ENCODE measurements at places on chromosomes 13 and 19.

GRCh38 chr13:69168436-69168835, 939.2 kb upstream of the ATXN8OS start:
- no peak for DNase-seq

- DNase-seq: no peak
Measured at GRCh38 chr19:47998800-47999199, 4.4 kb downstream of the ELSPBP1 start.

GRCh38 chr13:26280822-26281221, 26.9 kb downstream of the CDK8 start:
- DNase-seq: peak; percentile 43

DNA sequence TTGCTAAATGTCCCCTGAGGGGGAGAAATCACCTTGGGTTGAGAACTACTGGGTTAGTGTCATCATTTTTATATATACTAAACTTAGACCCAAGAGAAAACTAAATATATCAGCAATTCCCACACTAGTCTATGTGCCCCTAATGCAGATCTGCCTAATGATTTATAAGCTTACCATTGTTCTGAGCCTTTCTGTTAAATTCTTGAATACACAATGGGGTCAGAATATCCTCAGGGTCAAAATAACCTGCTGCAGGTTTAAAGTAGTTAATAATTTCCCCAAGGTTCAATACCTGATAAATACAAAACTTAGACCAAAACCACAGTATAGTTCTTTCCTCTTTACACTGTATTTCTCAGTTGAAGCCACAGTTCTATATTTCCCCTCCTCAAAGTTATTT, 4.6 kb downstream of the VWA8 start:
- no peak for DNase-seq

- DNase-seq: peak; percentile 90
Measured at GRCh38 chr19:55452749-55453346, 8.6 kb downstream of the ISOC2 start.

- no peak for DNase-seq
Measured at GRCh38 chr13:105805892-105806627, 729.4 kb downstream of the EFNB2 start.

DNA sequence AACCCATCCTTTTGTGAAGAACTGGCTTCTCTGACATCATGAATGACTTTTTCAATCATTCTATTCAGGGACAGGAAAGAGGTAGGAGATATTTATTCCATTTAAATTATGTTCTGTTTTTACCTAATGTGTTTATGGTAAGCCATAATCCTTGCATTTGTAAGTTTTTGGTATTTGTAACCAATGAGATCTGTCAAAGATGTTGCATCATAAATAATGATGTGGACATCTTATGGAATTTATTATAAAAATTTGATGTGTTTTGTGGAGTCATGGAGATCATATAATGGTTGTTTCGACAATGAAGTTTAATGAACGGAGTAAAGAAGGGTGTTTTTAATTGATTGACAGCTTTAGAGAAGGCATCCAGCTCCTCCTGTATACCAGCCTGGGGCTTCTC, 67.6 kb downstream of the LMO7 start:
- no peak for DNase-seq

- DNase-seq: no peak
Measured at GRCh38 chr19:28184997-28185396, 1028.0 kb downstream of the UQCRFS1 start.

DNA sequence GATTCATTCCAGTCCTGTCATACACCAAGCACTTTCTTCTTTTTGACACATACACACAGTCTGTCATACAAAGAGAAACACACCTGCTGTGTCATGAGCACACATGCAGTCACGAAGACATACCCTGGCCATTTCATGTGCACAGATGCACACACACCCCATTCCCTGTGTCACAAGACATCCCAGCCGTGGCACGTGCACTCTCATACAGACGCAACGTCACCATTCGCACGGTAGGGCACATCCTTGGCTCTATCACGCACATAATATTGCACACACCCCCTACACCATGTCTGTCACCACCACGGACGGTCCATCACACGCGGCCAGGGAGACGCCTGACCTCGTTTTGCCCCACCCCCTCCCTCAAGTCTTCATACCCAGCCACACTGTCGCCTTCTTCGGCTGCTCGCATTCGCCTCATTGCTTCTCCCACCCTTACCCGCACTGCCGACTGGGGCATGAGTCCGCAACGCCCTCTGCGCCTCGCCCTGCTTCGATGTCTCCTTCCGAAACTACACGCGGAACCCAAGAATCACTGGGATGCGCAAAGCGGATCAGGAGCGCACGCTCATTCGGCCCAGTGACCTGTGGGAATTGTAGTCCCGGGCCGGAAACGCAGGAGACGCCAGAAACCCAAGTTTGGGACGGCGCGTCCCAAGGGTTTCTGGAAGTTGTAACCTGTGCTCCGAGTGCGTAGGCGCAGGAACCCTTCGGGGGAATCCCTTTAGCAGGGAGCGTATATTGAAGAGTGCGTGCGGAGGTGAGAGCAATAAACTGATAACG, 6.8 kb upstream of the ZNF283 start:
- DNase-seq: peak; percentile 53

DNA sequence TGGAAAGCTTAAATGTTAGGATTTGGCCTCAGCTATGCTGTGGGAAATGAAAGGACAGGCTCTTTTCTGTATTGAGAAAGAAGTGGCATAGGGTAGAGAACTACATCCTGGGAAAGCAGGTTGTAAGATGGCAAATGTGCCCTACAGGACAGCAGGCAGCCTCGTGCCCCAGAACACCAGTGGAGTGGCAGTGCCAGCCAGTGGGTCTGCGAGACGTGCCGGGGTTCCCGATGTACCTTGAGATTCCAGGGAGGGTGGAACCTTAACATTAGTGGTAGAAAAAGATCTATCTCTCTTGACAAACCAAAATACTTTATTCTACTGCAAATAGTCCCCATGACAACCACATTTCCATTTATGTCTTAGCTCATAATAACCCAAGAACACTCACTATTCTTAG, 42.7 kb downstream of the DCLK1 start:
- DNase-seq: no peak

DNA sequence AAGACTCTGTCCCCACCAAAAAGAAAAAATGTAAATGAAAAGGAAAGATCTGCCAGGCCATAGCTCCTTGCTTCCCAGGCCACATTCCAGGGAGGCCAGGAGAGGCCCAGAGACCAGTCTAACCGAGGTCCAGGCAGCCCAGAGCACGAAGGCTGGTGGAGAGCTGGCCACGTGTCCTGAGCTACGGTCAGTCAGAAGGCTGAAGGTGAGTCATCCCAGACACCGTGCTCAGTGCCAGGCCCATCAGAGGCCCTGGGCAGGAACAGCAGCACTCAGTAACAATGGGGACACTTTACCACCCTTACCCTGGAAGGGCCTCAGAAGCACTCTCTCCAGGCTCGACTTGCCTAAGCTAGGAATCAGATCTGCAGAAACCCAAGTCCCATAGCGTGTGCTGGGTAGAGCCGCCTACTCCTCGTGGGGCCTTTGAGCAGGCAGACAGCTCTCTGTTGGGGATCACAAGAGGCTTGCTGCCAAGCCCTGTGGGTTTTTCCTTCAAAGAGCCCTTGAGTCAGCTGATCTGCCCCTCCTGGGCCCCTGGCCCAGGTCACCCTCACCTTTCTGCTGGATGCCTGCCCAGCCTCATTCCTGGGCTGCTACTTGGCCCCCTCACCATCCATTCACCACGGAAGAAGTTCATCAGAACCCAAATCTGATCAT, 11.6 kb upstream of the DNMT1 start:
- DNase-seq: peak; percentile 64

GRCh38 chr19:55333870-55334269, 5.8 kb upstream of the KMT5C start:
- DNase-seq: no peak

- DNase-seq: no peak
Measured at GRCh38 chr13:100108913-100109507, 20.1 kb downstream of the PCCA start.

GRCh38 chr19:4444765-4445741, 12.5 kb downstream of the UBXN6 start:
- peak; percentile 52 for DNase-seq

GRCh38 chr13:111166882-111167675, 52.0 kb downstream of the ARHGEF7 start:
- no peak for DNase-seq

DNA sequence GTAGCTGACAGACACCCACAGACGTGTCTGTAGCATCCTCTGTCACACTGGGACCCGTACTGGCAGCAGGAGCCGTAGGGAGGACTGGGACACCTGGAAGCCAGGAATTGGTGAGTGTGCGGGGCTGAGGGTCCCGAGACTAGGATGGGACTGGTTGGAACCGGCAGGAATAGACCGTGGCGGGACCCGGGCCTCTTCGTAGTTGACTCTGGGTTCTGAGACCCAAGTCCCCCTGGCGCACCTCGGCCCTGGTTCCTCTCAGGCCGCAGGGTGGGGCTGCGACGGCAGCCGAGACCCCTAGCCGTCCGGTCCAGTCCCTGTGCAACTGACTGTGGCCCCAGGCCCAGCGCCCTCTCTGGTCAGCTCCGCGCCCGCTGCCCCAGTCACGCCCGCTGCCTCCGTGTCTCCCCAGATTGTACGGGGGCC, 64.7 kb downstream of the ZNF823 start:
- DNase-seq: no peak

- no peak for DNase-seq
Measured at GRCh38 chr19:12726988-12727316, 3.2 kb upstream of the TNPO2 start.

GRCh38 chr19:16876904-16877361, 11.9 kb upstream of the F2RL3 start:
- DNase-seq: peak; percentile 73

- no peak for DNase-seq
Measured at GRCh38 chr19:14053032-14053431, 8.8 kb downstream of the PALM3 start.

GRCh38 chr19:27972291-27973040, 1240.5 kb downstream of the UQCRFS1 start:
- peak; percentile 54 for DNase-seq

DNA sequence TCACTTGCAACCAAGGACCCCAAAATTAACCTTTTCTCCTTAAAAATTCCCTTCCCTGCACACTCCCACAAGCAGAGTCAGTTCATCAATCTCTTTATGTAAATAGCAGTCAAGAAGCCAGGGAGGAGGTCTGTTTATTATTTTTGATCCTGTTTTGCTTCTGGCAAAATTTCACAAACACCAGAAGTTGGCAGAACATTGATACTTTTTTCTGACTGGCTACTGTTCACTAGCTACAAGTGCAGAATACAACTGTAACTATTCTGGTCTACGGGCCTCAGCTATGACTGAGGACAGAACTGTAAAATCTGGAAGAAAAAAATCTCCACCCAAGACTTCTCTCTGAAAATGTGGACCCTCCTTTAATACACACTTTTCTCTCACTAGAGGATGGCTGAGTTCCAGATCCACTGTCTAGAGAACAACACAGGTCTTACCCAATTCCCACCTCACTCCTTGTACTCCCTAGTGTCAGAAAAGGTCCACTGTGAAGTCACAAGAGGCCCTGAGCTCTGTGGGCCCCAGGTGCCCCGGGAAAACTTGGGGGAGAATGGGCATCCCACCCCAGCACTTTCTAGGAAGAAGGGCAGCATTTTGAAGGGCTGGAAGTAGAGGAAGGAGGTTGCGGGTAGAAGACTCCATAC, 14.5 kb downstream of the STARD13 start:
- DNase-seq: peak; percentile 64

- no peak for DNase-seq
Measured at GRCh38 chr13:26984337-26984736, 187.3 kb downstream of the USP12 start.

GRCh38 chr19:13060964-13061927, 41.4 kb downstream of the LYL1 start:
- peak; percentile 80 for DNase-seq

DNA sequence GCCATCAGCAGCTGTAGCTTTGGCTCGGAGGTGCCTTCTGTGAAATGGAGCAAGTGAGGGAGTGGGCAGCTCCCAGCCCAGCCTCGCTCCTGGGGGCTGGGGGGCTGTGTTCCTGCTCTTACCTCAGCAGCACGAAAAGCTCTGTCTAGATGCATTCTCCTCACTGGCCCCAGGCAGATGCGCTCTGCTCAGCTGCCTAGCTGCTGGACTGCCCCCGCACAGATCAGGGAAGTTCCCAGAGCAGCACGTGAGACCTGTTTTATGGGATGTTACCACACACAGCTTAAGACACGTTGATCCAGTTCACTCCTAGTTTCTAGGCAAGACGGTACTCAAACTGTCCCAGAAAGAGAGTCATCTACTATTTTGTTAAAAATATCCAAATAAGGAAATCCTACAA, 13.6 kb downstream of the LCP1 start:
- peak; percentile 55 for DNase-seq

- peak; percentile 97 for DNase-seq
Measured at GRCh38 chr13:41562083-41562482, 104.7 kb downstream of the RGCC start.

GRCh38 chr19:7772752-7773291, 9.8 kb downstream of the CLEC4M start:
- DNase-seq: peak; percentile 29

DNA sequence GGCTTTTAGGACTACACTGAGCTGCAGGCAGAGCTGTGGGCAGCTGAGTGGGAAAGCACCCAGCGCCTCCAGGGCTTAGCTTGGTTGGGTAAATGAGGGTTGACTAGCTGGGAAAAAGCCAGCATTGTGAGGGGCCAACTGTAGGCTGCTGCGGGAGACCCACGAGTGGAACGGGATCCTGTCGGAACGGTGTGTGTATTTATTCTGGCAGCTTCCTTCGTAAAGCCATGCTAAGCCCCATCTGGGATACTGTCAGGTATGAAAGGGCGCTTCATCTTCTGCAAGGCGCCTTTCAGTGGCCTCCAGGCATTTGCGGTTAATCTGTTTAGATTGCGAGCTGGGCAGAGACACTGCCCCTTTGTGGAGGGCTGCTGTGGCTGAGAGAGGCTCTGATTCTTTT, 39.5 kb upstream of the CNMD start:
- no peak for DNase-seq

DNA sequence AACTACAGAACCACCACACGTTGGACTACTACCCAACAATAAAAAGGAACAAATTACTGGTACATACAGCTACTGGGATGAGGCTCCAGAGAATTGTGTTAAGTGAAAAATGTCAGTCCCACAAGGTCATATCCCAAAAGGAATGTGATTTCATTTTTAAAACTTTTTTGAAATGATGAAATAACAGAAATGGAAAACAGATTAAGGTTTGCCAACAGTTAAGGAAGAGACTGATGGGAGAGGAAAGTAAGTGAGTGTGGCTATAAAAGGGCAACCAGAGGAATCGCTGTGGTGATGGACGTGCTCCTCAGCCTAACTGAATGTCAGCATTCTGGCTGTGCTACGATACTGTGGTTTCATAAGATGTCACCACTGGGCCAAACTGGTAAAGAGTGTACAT, 512.8 kb downstream of the UQCRFS1 start:
- peak; percentile 29 for DNase-seq

GRCh38 chr13:107838588-107839161, 376.7 kb downstream of the LIG4 start:
- no peak for DNase-seq

GRCh38 chr13:23990455-23990854, 93.2 kb upstream of the C1QTNF9B start:
- DNase-seq: no peak

- DNase-seq: peak; percentile 27
Measured at GRCh38 chr13:79282976-79283375, 123.1 kb downstream of the RBM26 start.

Measured in choroid plexus epithelial cell (primary cell).